ENCODE measurements at places on chromosomes 3 and 15.

DNA sequence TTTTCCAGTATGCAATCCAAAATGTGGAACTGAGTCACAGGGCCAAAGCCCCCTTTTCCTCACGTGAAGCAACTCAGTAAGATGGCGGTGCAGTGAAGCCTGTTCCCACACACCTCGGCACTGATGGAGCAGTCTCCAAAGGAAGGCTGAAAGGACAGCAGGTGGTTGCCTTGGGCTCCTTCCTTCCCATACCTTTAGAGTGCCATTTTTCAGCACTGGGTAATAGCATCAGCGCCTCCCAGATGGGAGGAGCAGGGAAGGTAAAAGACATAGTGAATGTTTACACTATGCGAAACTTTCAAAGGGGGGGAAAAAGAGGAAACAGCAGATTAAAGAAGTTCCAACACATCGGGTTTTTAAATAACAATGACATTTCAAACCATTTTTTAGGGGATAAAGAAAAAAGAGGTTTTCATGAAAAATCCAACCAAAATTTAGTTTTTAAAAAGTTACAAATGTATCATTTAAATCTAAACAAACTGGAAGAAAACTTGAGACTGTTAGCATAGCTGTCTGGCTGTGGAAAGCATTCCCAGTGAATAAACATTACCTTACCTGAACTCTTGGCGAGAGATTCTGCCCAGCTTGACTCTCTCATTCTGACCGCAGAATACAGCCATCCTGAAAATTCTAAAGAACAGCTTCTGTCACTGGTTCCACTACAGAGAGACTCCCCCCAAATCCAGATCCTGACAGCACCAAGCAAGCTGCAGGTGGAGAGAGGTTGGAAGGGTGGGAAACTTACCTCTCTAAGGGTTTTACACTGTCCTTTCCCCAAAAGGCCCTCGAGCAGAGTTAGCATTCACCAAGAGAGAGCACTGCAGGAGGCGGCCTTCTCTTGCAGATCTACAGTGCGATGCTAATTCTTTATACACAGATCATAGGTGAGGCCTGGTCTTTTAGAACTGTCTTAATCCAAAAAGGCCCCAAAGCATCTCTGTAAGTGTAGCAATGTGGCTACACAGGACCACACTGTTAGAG lies 32.6 kb downstream of the ABCC5 start:
- peak; percentile 55 for DNase-seq

- no peak for DNase-seq
Measured at GRCh38 chr15:29636140-29636539, 186.1 kb downstream of the TJP1 start.

- no peak for DNase-seq
Measured at GRCh38 chr3:153159771-153160397, 2.1 kb upstream of the RAP2B start.

- no peak for DNase-seq
Measured at GRCh38 chr15:101024073-101024695, 105.0 kb downstream of the LRRK1 start.

DNA sequence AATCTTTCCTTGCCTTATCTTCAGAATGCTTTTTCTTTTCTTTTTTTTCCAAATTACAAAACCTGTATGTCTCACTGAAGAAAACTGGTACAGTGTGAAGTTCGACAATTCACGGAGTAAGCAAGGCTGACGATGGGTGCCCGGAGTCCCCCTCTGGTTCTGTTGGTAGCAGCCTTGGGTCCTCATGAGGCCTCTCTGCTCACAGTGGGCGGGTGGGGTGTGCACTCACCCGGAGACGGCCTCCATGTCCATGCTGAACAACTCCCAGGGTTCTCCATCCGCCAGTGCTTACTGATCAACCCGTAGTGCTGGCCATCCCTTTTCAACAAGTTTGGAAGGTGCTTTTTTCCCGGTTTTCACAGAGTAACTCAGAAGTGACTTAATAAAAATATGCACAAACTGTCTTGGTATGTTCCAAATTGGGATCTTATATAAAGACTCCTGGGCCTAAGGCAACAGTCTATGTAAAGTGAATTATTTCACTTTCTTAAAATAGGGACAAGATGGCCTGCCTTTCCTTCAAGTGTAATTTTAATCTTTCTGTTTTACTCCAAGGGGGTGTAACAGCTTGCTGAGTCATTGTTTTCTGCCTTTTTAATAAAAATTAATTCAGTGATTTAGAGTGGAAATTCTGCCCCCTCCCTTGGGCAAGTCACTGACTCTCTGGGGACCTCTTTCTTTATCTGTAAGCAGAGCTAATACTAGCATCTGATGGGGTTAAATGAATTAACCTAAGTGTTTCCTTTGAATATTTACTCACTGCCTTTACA lies 23.7 kb downstream of the LRRK1 start:
- no peak for DNase-seq

GRCh38 chr15:79329171-79329611 lies 18.3 kb downstream of the TMED3 start:
- no peak for DNase-seq

- no peak for DNase-seq
Measured at GRCh38 chr3:71784914-71785531, at the start of gene PROK2. Gene PROK2 (minus strand): TSS chr3:71785148. CDS start chr3:71785052, 96 bp downstream.

- DNase-seq, result no peak
Measured at GRCh38 chr3:155946178-155946577, 75.7 kb downstream of the GMPS start.

GRCh38 chr15:58522391-58522790 lies 90.6 kb downstream of the LIPC start:
- DNase-seq, result peak; percentile 75

DNA sequence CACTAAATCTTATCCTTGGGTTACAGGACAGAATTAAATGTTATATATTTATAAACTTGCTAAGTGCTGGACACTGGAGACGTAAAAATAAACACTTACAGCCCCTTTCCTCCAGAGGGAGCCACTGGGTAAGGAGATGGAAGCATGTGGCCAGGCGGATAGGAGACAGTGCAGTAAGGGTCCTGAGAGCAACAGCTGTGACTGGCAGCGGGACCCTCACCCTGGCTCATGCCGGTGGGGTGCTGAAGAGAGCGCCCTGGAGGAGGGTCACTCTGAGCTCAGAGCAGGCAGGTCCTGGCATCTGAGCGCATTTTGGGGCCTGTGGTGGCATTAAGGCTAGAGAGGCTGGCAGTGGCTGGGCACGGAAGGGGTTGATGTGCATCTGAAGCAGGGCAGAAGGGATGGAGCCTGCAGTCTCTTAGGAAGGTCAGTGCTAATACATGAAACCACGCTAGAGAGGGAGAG lies 16.0 kb downstream of the SEC61A1 start:
- peak; percentile 44 for DNase-seq

- DNase-seq, result peak; percentile 78
Measured at GRCh38 chr15:31360843-31361763, 34.5 kb downstream of the KLF13 start.

GRCh38 chr15:49423021-49423420 lies at the start of gene FGF7:
Gene FGF7 (plus strand): TSS chr15:49423242. CDS start chr15:49424298, 1,056 bp downstream.
- DNase-seq, result peak; percentile 1

GRCh38 chr3:196989721-196990262 lies 21.2 kb upstream of the PIGZ start:
- no peak for DNase-seq

DNA sequence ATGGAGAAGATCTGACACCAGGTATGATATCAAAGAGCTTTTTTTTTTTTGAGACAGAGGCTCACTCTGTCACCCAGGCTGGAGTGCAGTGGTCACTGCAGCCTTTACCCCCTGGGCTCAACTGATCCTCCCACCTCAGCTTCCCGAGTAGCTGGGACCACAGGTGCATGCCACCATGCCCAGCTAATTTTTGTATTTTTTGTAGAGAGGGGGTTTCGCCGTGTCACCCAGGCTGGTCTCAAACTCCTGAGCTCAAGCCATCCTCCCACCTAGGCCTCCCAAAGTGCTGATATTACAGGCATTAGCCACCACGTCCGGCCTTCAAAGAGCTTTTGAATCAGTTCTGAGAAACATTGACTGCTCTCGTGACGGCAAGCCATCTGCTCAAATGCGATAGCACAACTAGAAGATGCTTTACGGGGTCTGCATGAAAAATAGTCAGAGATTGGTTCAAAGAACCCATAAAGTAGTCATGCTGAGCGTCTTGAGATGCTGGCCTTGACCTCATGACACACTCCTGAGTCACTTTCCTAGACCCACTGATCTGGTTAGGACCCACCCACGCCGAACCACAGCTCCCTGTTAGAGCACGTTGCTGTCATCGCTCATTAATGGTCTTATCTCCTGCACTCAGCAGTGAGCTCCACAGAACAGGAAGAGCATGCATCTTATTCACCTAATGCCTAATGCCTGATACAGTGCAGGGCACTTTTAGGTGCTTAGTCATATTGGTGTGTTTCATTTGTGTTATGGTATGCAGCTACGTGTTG lies 57.0 kb upstream of the NR2F2 start:
- no peak for DNase-seq

- DNase-seq, result no peak
Measured at GRCh38 chr3:105473521-105474223, 107.0 kb downstream of the ALCAM start.

- DNase-seq, result no peak
Measured at GRCh38 chr3:177579419-177579818, 382.1 kb upstream of the TBL1XR1 start.

DNA sequence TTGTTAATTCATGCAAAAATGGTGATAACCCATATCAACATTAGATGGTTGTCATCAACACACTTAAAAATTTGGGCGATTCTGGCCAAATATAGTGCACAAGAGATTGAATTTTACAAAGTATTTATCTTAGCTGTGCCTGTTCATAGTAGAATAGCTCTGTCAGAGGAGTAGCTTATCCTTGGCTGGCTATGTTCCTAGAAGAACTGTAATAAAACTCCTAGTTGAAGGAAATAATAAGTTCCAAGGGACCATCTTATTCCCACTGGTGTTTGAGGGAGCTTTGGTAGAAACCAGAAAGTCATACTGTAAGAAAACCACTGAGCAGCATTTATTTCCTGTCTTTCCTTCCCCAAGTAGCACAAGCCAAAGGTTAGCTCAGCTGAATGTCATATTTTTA lies 201.8 kb downstream of the GRM7 start:
- no peak for DNase-seq

GRCh38 chr3:128438488-128439072 lies 28.1 kb downstream of the DNAJB8 start:
- DNase-seq, result no peak

DNA sequence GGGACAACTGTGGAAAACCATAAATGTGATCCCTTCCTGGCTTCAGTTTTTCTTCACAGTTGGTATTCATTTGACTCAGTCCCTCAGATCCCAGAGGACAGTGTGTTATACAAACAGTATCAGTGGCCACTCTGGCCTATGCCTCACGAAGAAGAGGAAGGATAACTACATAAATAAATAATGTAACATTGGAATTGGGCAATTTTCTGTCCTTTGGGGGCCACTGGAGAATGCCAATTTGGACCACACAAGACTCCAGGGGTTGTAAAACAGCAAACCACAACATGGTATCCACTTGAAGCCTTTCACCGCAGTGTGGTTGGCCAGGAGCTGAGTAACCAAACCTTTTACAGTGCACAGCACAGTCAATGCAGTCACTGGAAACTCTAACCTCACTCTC lies 1077.0 kb downstream of the ROBO2 start:
- no peak for DNase-seq

- no peak for DNase-seq
Measured at GRCh38 chr3:128932516-128933212, 53.2 kb downstream of the ACAD9 start.

GRCh38 chr15:82944056-82944455 lies 8.5 kb downstream of the HOMER2 start:
- DNase-seq, result peak; percentile 35

- DNase-seq, result peak; percentile 95
Measured at GRCh38 chr15:92810418-92811138, 89.5 kb upstream of the CHD2 start.

DNA sequence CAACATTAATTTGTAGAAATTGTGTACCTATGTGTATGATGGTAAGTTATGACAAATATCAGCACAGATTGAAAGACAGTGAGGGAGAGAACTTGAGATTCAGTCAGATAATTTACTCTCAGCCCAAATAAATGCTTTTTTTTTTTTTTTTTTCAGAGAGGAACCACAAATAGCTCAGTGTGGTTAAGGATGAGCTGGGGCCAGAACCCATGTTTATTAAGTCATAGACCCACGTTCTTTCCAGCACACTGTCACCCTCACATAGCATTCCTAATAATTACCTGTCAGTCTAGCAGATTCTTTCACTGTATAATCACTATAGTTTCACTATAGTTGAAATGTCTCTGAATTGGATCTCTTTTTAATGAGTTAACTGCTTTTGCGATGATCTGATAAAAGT lies 246.1 kb downstream of the ZIC1 start:
- DNase-seq, result no peak

DNA sequence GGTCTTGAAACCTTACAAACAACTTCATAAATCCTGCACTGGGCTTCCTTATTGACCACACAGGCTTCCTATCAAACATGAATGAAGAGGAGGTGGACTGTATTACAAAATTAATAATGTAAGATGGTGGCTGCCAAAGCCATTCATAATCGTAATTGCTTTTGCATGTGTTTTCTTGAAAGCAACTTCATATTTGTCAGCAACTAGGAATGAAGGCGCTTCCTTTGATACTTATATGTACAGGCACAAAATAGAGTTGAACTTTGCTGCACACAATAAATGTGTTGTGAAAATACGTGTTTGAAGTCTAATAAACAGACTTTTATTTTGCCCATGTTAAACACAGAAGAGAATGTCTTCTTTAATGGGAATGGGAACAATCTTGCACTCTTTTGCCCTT lies 72.1 kb upstream of the OXTR start:
- DNase-seq, result no peak
